Skeletal muscle cell (primary cell): ENCODE measurements at places on chromosomes 3 and 15.

- DNase-seq = peak; percentile 38
Observed at GRCh38 chr3:89107461-89108290, at the start of gene EPHA3. Gene EPHA3 (plus strand): TSS chr3:89107621. CDS start chr3:89107749, 128 bp downstream.

DNA sequence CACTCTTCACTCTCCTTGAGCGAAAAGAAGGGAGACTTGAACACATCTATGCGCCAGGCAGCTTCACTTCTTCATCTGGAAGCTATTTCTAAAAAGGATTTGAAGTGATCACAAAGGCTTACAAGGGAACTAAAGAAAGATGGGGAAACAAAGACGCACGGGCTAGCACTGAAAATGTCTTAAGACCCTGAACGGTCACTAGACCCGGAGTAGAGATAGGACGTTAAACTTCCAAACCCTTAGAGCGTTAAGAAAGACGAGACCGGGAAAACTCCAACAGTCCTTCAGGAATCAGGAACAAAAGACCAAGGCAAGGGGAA, 47.5 kb upstream of the EPHB3 start:
- DNase-seq = no peak

- no peak for DNase-seq
Observed at GRCh38 chr15:38809621-38810020, 245.0 kb upstream of the RASGRP1 start.

GRCh38 chr3:134600206-134600605, 50.6 kb downstream of the KY start:
- DNase-seq = no peak
